ENCODE measurements at places on chromosomes 5 and 9. TPM values are rescaled to one million over a fixed set of nuclear protein-coding genes. Genes with fewer than 3 reads are reported as not detected.

Gene FOXD4L4
- not detected for total RNA-seq

Gene HK3
- total RNA-seq: 7.2 TPM

Gene ALDH7A1
- total RNA-seq: 41.6 TPM

Gene GAPT
- total RNA-seq: 0.43 TPM

Gene TRPM3
- total RNA-seq: 0.16 TPM

Gene CDH9
- not detected for total RNA-seq

Gene RLN2
- total RNA-seq: not detected

Gene GGTA1
- total RNA-seq: 31.3 TPM

Gene LCN1
- total RNA-seq: not detected

Gene OR1J2
- total RNA-seq: not detected

Gene MEF2C
- 52.3 TPM for total RNA-seq

Gene GPR150
- total RNA-seq: not detected

Gene DCTN4
- 45.2 TPM for total RNA-seq

Gene SLC6A3
- not detected for total RNA-seq

Gene ATG10
- 2.9 TPM for total RNA-seq

Gene PLCXD3
- total RNA-seq: 79.3 TPM

Gene PCDHA2
- total RNA-seq: not detected

Gene MCTP1
- total RNA-seq: 7.1 TPM

Gene SEMA5A
- 27.1 TPM for total RNA-seq

Gene BAAT
- total RNA-seq: 0.08 TPM

Gene NREP
- total RNA-seq: 21.6 TPM

Gene CATSPER3
- total RNA-seq: 0.32 TPM

Gene SPINK7
- not detected for total RNA-seq

Gene PCDHB4
- 1.7 TPM for total RNA-seq

Gene ISL1
- not detected for total RNA-seq

Gene ADGRV1
- total RNA-seq: not detected

Gene MEIKIN
- not detected for total RNA-seq

Gene MAN1B1
- total RNA-seq: 20.3 TPM

Gene LEAP2
- total RNA-seq: 1.0 TPM

Gene FBXO10
- 6.2 TPM for total RNA-seq

Gene CCDC69
- 178 TPM for total RNA-seq

Gene ZNF354B
- total RNA-seq: 7.2 TPM

Gene HAVCR2
- total RNA-seq: 2.6 TPM

Gene TMEM245
- 102 TPM for total RNA-seq

Gene JAKMIP2
- total RNA-seq: 0.27 TPM

Gene PRKACG
- total RNA-seq: not detected

Gene STOML2
- 152 TPM for total RNA-seq

Gene KLHL9
- 11.2 TPM for total RNA-seq

Gene FBXL17
- total RNA-seq: 44.0 TPM

Gene SLC22A4
- 1.6 TPM for total RNA-seq

Gene LRRC70
- total RNA-seq: 1.2 TPM

Gene CXCL14
- total RNA-seq: 1.3 TPM

Data from Right ventricle myocardium superior (tissue), 1 donor.